ENCODE measurements at places on chromosomes 16 and 17. TPM values are rescaled to one million over a fixed set of nuclear protein-coding genes. Genes with fewer than 3 reads are reported as not detected.
A peak's percentile ranks its signal among the peaks of the same experiment; 100 is the strongest.

The NPIPB4 gene
- polyA plus RNA-seq: 5.2 TPM

The LRRC37A gene
- polyA plus RNA-seq: 1.7 TPM

DNA sequence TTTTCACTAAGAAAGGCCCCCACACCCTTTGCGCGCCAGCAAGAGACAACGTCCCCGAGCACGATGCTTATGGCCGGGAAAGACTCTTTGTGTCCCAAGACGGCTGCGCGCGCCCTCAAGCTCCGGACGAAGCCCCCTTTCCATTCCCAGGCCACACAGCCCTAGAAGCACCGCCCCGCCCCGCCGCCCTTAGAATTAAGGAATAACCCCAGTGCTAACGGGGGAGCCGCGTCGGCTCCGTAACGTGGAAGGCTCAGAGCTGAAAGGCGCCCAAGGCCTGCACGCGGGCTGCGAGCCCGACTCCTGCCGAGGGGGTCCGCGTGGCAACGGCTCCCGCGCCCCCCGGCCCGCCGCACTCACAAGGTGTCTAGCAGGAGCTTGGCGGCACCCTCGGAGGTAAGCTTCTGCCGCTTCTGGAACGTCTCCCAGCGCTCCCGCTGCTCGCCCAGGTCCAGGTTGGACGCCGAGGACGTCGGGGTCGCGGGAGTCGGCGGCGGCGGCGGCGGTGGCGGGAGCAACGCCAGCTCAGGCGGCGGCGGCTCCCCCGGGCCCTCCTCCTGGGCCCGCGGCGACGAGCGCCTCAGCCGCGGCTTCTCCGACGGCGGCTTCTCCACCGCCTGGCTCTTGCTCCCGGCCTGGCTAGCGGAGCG, 477 bp downstream of the CENPV start:
- H3K27me3 ChIP-seq: no peaks in the 10 kb centered on the region
- peak overlapping the region; percentile 92 for H3K4me3 ChIP-seq
- H3K4me1 ChIP-seq: peaks cover 18% of the 10 kb centered on the region
- peak overlapping the region; percentile 85 for H3K27ac ChIP-seq

The C1QTNF8 gene
- polyA plus RNA-seq: not detected

DNA sequence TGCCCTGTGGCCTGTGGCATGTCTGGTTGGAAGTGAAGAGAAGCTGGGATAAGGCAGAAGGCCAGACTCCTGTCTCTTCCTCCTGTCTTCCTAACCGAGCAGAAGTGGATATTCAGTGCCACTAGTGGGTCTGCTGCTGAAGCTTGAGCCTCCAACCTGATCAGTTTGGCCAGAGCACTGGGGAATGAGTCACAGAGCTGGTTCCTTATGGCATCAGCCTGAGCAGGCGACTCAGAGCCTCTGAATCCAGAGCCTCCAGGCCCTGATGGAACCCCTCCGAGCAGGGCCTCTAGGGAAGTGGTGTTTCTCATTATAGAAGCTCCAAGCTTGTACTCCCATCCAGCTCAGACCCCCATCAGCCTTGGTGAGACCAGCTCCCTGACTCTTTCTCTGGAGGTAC, 2.0 kb downstream of the WSCD1 start:
- peaks cover 74% of the 10 kb centered on the region for H3K27me3 ChIP-seq
- no peaks in the 10 kb centered on the region for H3K36me3 ChIP-seq

- DNase-seq: no peak
- H3K27ac ChIP-seq: no peak overlapping the region
- no peaks in the 10 kb centered on the region for H3K36me3 ChIP-seq
- H3K4me1 ChIP-seq: peaks cover 9% of the 10 kb centered on the region
- H3K4me3 ChIP-seq: no peak overlapping the region
Measured at GRCh38 chr17:27570578-27570914, 60.4 kb upstream of the LGALS9 start.

DNA sequence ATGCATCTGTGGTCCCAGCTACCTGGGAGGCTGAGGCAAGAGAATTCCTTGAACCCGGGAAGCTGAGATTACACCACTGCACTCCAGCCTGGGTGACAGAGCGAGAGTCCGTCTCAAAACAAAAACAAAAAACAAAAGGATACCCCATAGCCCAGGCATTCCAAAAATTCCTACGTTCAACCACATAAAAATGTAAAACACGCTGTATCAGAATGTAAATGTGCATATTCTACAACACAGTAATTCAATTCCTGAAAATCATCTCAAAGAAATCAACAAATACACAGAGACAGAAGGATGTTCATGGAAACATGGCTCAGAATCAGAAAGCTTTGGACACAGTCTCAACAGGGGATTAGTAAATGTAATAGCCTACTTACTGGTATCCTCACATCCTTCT, 33.0 kb downstream of the COG7 start:
- no peaks in the 10 kb centered on the region for H3K36me3 ChIP-seq
- DNase-seq: no peak
- no peak overlapping the region for H3K27ac ChIP-seq
- H3K4me3 ChIP-seq: no peak overlapping the region
- no peaks in the 10 kb centered on the region for H3K4me1 ChIP-seq

DNA sequence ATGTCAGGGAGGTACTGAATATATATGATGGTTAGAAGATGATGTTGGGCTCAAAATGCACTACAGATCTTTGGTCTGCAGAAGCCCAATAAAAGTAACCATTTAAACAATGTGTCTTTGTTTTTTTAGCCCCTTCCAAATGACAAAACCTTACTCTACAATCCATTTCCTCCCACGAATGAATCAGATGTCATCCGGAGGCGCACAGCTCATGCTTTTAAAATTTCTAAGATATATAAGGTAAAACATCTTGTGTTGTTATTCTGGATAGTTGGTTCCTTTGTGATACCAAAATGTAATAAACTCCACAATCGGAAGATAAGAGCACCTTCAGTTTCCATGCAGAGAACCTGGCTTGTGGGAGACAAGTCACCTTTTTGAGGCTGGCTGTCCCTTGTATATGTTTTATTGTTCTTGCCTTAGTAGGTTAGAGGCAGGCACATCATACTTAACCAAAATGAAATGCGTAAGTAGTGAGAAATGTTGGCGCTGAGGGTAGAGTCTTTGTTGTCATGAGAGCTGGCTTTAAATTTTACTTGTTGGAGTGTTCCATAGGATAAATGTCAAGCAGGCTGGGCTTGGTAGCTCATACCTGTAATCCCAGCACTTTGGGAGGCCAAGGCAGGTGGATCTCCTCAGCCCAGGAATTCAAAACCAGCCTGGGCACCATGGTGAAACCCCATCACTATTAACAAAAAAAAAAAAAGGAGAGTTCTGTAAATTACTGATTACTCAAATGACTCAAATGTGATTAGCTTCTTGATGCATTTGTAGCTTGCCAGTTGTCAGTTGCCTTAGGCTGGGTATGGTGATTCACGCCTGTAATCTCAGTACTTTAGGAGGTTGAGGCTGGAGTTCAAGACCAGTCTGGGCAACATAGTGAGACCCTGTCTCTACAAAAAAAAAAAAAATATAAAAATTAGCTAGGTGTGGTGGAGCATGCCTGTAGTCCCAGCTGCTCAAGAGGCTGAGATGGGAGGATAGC, 19.7 kb upstream of the SNTB2 start:
- peaks cover 10% of the 10 kb centered on the region for H3K4me1 ChIP-seq
- H3K27me3 ChIP-seq: no peaks in the 10 kb centered on the region
- no peak overlapping the region for H3K4me3 ChIP-seq
- peaks cover 85% of the 10 kb centered on the region for H3K36me3 ChIP-seq
- no peak for DNase-seq

DNA sequence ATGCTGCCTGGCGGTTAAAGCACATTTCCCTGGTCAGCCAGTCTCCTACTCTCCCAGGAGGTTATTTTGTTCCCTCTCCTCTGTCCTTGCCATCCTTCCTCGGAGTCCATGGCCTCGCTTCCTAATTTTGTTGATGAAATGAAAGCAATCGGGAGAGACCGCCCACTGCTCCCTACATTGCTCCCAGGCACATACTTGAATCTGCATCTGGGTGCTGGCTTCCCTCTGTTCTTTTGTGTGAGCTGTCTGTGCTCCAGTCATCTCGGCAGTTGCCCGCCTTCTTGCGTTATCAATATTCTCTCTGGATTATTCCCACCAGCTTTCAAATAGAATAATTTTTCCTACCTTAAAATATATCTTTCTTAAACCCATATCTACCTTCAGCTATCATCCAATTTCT, 11.1 kb downstream of the KRT23 start:
- H3K36me3 ChIP-seq: no peaks in the 10 kb centered on the region
- no peak overlapping the region for H3K27ac ChIP-seq

- DNase-seq: no peak
- no peaks in the 10 kb centered on the region for H3K27me3 ChIP-seq
- H3K36me3 ChIP-seq: no peaks in the 10 kb centered on the region
- H3K27ac ChIP-seq: no peak overlapping the region
Measured at GRCh38 chr17:349666-350065, 2.9 kb downstream of the RPH3AL start.

GRCh38 chr17:77184474-77184873, 43.7 kb downstream of the SEC14L1 start:
- H3K4me3 ChIP-seq: no peak overlapping the region
- H3K4me1 ChIP-seq: peaks cover 47% of the 10 kb centered on the region
- H3K36me3 ChIP-seq: peaks cover 3% of the 10 kb centered on the region
- no peak for DNase-seq
- no peaks in the 10 kb centered on the region for H3K27me3 ChIP-seq

DNA sequence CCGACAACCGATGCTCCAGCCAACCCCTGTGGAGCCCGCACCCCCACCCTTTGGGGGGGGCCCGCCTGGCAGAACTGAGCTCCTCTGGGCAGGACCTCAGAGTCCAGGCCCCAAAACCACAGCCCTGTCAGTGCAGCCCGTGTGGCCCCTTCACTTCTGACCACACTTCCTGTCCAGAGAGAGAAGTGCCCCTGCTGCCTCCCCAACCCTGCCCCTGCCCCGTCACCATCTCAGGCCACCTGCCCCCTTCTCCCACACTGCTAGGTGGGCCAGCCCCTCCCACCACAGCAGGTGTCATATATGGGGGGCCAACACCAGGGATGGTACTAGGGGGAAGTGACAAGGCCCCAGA, 17.9 kb downstream of the NGFR start:
- H3K27me3 ChIP-seq: no peaks in the 10 kb centered on the region
- no peak overlapping the region for H3K4me3 ChIP-seq
- no peak overlapping the region for H3K27ac ChIP-seq

DNA sequence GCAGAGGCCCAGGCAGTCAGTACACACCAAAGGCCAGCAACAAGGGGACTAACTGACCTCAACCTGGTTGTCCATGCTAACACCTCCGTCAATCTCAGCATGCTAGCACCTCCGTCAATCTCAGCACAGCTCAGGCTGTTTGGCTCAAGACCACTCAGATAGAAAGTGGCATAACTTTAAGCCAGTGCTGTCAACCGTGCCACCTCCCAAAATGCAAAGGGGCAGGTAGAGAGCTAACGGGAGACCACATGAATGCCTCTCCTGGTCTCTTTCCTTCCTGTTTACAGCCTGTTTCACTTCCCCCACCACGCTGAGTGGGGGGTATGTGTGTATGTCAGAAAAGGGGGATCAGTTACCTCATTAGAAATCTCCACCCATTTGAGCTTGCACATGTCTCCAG, 3.3 kb downstream of the UBTF start:
- H3K27ac ChIP-seq: peak overlapping the region; percentile 94
- H3K36me3 ChIP-seq: peaks cover 10% of the 10 kb centered on the region
- peak overlapping the region; percentile 100 for H3K4me3 ChIP-seq
- peak; percentile 73 for DNase-seq

DNA sequence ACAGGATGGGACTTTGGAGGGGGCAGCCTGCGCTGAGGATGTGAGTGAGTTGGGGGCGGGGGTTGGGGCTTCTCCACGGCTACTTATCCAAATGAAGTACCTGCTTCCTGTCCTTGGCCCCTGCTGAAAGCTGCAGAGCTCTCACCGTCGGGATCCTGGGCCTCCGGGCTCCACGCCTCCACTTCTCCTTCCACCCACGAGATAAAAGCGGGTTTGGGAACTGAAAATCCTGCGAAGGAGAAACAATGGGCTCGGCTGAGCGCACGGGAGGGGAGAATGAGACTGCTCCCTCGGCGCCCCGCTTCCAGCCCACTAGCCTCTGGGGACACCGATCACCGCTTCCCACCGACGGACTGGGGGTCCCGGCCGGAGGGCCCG, 486 bp downstream of the ZNF785 start:
- peaks cover 16% of the 10 kb centered on the region for H3K36me3 ChIP-seq
- DNase-seq: no peak
- peak overlapping the region; percentile 88 for H3K4me3 ChIP-seq
- H3K27me3 ChIP-seq: no peaks in the 10 kb centered on the region
- peak overlapping the region; percentile 61 for H3K27ac ChIP-seq

DNA sequence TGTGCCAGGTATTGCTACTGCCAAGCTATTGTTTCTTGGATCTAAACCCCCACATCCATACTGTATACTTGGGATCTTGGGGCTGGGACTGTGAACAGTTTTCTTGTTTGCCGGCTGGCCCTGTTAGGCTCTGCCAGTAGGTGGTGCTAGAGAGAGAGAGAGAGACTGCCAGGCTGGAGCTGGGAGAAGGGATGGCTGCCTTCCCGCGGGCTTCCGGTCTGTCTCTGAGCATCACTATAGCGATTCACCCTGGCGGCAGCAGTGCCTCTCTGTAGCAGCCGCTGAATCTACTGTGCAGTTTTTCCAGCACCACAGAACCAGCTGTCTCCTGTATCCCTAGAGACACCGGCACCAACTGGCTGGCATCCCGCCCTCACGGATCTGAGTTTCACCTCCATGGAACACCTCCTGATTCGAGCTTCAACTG, 201.2 kb downstream of the UTP18 start:
- H3K4me3 ChIP-seq: no peak overlapping the region
- no peaks in the 10 kb centered on the region for H3K36me3 ChIP-seq

GRCh38 chr16:89045181-89045815, 48.4 kb upstream of the ACSF3 start:
- no peaks in the 10 kb centered on the region for H3K27me3 ChIP-seq
- no peak overlapping the region for H3K4me3 ChIP-seq
- H3K4me1 ChIP-seq: peaks cover 2% of the 10 kb centered on the region

DNA sequence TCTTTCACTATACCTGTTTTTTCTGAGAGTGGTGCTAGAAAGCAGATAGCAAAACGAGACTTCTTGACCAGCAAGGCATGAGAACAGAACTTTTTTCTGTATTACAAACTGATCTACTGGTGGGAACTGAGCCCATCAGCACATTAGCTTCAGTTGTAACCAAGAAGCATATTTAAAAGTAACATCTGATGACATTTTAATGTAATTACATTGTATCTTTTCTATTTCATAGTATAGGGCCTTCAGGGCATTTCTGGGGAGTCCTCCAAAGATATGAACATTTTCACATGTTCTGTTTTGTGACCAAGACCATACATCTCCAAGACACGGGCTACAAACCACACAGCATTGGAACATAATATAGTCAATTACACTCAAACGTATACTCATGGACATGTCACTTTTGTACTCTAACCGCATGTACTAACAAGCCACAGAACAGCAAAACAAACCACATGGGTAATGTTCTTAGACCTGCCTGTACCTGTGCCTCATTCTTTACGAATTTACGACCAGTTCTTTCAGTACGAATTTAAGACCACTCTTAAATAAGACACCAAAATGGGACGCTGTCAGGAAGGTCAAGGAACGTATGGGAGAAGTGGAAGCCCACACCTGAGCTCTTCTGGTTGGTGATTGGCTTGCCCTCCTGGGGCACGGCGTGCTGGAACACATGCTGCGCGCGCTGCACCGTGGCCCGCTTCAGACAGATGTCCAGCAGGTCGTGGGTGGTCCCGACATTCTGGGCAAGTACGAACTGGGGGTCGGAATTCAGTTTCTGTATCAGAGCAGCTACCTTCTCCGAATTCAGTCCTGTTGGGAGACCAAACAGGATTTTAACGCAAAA, 825 bp downstream of the BLMH start:
- peaks cover 14% of the 10 kb centered on the region for H3K4me1 ChIP-seq
- DNase-seq: peak; percentile 18
- peak overlapping the region; percentile 90 for H3K4me3 ChIP-seq
- no peaks in the 10 kb centered on the region for H3K36me3 ChIP-seq
- H3K27me3 ChIP-seq: no peaks in the 10 kb centered on the region

The CASKIN2 gene
- 0.61 TPM for polyA plus RNA-seq

- DNase-seq: peak; percentile 9
- H3K27ac ChIP-seq: peak overlapping the region; percentile 96
- peak overlapping the region; percentile 90 for H3K4me3 ChIP-seq
Measured at GRCh38 chr17:42153919-42154742, 658 bp downstream of the RAB5C start.
